ENCODE measurements at places on chromosomes 7 and 10.

DNA sequence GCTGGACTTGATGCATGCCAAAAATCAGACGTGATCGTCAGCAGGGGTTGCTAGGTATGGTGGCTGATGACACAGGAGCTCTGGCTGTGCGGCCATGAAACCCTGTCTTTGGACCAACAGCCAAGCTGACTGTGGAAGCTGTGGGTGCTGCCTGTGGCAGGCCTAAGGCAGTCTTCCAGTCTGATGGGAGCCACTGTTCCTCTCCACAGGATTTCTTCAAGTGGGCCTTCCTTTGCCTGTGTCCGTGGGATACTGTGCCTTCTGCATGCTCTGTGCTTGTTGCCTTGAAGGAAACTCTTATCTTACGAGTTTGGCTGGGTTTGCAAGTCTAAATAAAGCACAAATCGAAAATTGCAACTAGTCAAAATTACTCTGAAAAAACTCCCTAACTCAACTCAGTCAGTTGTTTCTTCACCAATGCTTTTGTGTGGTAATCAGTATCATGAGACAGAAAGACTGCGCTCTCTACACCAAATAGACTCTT, 101.9 kb upstream of the PDLIM1 start:
- DNase-seq = no peak

GRCh38 chr7:17027143-17027788, 145.5 kb upstream of the AGR3 start:
- no peak for DNase-seq

DNA sequence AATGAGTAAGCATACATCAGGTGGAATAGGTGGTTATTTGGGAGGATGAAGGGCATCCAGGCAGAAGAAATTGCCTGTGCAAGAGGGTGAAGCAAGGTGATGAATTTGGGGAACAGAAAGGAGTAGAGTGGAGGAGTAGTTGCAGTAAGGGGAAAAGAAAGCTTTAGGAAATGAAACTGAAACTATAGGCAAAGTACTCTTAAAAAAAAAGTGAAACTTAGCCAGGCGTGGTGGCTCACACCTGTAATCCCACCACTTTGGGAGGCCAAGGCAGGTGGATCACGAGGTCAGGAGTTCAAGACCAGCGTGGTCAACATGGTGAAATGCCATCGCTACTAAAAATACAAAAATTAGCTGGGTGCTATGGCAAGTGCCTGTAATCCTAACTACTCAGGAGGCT, 17.6 kb downstream of the NUP205 start:
- DNase-seq = no peak

- no peak for DNase-seq
Observed at GRCh38 chr7:73770002-73770859, at the start of gene CLDN3. CLDN3 (minus strand) TSS chr7:73770270; CDS start chr7:73770049, 221 bp downstream.

DNA sequence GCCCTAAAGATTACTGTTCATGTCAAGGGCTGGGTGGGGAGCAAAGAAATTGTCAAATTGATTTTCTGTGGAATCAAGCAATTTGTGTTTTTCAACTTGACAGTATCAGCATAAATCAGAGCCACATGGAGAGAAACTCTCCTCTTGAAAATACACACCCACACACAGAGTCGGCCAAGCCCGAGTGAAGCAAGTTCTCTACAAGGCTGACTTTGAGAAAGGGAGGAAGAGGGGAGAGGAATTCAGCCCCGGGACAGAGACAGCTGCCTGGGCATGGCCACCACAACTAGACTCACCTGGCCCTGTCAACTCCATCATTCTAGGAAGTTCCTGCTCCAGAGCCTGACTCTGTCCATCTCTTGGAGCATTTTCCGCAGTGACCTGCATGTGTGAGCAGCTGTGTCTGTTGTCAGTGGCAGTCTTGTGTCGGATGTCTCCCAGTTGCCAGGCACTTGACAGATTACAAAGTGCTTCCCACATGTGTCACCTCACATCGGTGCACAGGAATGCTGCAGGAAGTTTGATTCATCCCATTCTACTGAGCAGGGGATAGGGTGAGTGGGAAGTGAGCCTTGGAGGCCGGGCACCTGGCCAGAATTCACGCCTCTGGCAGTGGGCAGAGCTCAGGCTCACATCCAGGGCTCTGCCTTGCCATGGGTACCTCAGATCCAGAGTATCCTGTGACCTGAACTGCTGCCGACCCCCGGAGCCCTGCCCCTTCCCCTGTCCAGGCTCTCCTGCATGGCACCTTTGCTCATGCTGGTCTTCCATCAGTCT, 37.9 kb downstream of the ADAM12 start:
- no peak for DNase-seq

DNA sequence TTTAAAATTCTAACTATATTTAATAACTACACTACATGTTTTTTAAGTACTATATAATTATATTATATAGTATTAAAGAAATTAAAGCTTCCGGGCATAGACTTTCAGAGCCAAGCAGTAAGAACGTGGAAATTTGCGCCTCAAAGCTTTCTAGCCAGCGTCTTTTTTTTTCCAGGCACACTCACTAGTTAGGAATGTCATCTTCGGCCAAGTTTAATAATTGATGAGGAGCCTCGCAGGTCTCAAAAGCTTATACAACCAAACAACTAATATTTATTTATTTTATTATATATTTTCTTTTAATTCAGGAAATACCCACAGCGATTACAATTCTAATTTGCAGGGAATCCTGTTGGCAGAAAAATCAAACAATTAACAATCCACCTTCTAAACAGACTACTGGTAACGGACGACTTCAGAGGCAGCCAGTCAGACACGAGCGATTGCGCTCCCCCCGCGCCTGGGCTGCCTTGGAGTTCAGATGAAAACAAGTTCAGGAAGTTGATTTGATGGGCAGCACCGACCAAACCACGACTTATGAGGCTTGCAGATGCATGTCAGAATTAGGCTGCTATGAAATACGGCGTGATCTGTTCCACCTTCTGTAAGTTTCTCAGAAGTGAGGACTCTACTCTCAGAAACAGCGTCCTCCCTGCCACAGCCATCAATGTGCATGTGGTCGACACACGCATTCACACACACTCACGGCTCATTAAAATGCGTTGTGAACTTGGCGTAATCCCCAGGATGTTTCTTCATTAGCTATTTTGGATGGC, 431.8 kb upstream of the MGMT start:
- peak; percentile 52 for DNase-seq

Data from activated T-cell treated with anti-CD3 and anti-CD28 coated beads for 1 hour (primary cell).